HCT116 (cell line): ENCODE measurements at places on chromosomes 2 and 18.

GRCh38 chr2:18501156-18501555, 59.3 kb downstream of the RDH14 start:
- no peak for DNase-seq

DNA sequence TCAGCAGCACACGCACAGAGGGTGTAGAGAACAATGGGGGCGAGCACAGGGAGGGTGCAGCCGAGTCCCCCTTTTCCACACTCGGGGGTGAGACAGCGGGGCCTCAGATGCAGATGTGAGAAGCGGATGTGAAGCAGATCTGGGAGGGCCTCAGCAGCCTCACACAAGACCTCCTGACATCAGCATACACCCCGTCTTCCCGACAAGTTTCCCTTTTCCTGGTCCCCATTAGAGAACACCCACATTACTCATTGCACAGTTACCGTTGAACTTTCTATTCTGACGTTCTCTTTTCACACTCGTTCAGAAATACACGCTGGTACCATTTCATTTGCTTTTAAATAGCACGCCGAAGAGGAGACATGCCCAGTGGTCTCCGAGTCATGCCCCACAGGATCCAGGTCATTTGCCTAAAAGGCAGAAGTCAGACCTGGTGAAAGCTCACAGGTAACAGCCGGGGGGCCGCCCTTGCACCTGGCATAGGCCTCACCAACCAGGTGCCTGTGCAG, 129.5 kb upstream of the ID2 start:
- DNase-seq, result no peak

DNA sequence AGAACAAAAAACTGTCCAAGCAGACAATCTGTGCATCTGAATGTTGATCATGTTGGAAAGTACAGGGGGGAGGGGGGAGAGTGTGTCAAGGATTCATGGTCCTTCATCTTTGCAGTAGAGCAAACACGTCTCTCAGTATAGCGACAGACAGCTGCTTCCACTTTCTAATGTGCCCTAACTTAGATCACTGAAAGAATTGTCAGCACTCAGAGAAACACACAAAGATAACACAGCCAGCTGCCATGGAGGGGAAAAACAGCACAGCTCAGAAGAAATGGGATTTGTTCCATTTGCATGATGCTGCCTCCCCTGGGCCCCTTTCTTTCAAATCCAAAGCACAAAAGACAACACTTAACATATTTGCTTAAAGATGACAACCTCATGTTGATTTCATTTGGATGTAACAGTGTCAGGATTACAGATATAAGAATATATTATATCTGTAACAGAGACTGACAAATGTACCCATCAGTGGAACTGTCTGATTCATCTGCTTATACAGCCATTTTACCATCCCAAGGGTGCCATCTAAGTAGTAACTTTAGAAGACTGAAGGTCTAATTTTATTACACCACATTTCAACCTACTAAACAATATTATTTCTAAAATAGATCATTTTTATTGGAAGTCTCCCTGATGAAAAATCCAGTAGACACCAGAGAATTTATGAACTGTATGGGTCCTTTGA, 17.7 kb downstream of the FIGN start:
- no peak for DNase-seq

DNA sequence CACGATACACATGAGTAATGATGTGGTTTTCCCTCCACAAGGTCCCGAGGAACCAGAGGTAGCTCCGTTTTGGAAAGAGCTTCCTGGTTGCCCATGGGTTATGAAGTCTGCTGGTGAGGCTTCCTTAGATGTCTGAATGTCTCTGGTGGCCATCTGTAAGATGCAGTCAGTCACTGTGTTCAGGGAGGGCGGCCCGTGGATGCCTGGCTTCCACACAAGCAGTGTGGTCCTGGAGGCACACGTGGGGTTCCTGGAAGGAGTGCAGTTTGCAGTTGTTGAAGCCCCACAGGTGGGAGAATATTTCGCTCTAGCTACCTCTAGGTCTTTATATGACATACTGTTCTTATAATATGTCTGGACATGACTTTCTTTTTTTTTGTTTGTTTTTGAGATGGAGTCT, 209.0 kb downstream of the FAM210A start:
- DNase-seq, result no peak

- no peak for DNase-seq
Observed at GRCh38 chr18:37274309-37275236, 291.0 kb downstream of the CELF4 start.

DNA sequence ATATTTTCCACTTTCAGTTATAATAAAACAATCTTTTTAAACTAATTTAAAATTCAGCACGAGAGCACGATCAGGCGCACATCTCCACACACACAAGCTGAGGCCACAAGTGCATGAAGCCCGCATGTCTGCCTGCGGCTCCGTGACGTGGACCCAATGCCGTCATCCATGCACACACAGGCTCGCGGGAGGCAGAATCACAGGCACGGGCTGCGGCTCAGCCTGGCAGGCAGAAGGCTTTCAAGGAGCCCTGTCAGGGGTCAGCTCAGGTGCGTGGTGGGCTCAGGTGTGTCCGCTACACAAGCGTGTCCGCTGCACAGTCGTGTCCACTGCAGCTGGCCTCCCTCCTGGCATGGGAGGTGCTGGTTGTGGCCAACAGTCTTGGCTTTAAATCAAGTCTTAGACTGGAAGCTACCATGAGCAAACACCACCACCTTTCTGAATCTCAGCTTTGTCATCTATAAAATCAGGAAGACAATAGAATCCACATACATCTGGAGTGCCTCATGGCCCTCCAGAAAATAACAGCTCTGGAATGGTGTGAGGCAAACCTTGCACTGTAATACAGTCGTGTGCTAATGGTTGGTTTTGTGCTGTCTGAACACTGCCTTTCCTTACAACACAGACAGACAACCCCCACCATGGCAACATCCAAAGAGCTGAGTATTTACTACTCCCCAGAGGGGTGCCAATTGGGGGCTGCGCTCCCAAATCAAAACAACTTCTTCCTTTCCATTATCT, 210.1 kb downstream of the NDUFA10 start:
- no peak for DNase-seq

- DNase-seq, result no peak
Observed at GRCh38 chr2:239115616-239116015, 267.7 kb downstream of the TWIST2 start.

DNA sequence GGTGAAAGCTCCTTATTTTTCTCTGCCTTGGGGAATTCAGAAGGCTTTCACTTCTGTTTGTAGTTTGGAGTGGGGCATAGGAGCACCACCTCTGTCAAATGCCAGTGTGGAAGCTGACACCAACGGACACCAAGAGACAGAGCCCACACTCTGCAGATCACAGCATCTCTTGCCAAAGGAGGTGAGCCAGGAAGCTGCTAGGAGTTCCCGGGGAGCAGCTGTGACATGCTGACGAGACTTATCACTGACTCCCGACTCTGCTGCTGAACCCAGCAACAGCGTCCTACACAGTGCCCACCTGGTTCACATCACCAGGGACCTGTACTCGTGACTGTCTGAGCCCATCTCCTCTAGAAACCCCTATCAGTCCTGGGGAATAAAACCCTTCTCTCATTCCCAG, 8.1 kb downstream of the TEX51 start:
- DNase-seq, result no peak

GRCh38 chr2:9228088-9228751, 21.6 kb downstream of the ASAP2 start:
- no peak for DNase-seq

GRCh38 chr18:56593906-56594305, 44.5 kb downstream of the TXNL1 start:
- DNase-seq, result no peak

DNA sequence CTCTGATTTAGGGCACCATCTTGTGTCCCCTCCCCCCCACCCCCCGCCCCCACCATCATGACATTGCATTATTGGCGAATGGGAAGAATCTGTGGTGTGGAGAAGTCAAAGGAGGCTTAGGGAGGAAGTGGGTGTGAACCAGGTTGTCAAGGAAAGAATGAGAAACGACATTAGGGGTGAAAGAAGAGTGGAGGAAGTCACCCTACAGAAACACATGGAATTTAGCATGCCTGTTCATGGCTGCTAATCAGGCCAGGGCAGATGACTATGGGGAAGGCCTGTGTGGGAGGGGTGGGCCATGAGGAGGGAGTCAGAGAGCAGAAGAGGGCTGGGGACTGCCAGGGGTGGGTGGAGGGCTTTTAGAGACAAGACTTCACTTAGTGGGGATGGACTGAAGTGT, 81.6 kb downstream of the AOX1 start:
- DNase-seq, result no peak

DNA sequence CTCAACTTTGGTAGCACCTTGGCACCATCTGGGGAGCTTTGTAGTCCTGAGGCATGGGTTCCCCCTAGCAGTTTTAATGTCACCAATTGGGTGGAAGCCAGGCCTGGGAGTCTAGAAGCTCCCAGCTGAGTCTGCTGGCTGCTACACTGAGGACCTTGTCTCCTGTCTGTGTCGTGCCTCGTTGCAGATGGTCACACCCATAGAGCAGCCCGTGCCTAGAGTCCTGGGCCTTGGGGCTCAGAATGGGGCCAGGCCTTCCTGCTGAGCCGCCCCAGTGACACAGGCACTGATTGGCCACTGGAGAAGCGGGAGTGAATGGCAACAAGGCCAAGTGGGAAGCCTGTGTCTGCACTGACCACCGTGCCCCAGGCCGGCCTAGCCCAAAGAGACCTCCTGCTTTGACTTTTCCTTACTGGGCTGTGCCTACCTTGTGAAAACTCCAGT, 113.2 kb downstream of the SH3RF3 start:
- no peak for DNase-seq

GRCh38 chr2:26274058-26274613, 29.4 kb downstream of the HADHB start:
- no peak for DNase-seq

DNA sequence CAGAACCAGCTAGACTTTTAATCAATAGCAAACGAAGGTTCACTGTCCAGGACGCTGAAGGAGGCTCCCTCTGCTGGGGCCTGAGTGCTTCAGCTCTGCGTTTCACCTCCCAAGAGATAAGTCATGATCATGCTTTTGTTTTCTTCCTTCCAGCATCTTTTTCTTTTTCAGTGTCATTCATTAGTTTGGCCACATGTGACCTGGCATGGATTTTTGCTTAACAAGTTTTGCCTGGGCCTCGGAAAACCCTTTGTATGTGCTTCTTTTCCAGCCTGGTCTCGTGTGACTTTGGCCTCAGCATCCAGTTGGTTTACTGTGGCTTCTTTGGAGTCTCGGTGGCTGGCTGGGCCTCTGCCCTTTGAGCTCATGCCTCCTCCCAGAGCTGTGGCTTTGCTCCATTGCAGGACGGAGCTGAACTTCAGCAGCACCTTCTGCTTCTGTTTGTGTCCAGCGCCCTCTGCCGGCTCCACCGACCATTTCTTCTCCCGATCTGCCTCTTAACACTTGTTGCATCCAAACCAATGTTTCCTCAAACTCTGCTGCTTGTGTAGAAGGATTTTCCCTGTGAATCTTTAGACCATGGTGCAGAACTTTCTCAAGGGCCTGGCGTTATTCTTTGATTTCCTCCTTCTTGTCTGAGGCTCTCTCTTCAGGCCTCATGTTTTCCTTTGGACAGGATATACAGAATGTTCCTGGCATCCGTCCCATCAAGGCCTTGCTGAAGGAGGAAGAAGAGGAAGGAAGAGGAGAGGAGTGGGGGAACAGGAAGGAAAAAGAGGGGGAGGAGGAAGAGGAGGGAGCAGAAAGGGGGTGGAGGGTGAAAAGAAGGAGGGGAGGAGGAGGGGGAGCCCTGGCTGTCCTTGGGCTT, 23.6 kb upstream of the HES6 start:
- DNase-seq, result peak; percentile 73

DNA sequence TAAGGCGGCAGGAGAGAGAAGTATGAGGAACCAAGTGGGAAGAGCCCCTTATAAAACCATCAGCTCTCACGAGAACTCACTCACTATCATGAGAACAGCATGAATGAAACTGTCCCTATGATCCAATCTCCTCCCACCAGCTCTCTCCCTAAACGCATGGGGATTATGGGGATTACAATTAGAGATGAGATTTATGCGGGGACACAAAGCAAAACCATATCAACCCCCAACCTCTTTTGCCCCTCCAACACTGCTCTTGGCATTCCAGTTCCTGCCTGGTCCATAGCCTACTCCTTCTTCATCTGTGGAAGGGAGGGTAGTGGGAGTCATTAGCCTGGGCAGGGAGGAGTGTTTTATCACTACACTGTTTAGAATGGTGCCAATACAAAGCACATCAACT, 1.4 kb upstream of the EHD3 start:
- no peak for DNase-seq

GRCh38 chr2:25707927-25708590, 34.7 kb upstream of the DTNB start:
- DNase-seq, result no peak

DNA sequence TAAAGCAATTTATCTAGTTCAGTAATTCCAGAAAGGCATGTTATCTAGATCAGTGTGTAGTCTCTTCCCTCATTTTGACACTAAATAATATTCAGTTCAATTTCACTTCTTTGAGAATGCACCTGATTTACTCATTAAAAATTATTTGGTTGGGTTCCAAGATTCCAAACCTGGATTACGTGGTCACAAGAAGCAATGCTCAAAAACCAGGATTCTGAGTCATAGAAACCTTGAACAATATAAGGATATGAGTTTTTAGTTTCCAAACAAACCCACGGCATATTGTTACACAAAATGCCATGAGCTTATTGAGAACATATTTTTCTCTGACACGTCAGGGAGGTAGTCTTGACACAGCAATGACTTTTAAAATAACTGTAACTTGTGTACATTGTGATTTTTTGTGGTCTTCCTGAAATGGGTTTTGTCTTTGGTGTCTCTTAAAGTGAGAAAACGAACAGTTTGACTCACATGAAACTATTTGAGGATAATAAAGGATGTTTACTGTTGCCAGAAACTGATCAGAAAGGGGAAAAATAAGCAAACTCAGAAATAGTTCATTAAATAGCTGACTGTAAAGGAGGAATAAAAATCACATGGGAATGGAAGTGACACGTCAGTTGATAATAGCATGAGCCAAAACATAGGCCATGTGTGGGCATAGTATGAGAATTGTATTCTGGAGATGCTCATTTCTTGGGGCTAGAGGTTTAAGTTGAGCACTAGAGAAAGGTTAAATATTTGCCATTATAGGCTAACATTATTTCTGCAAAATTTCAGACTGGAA, 617.7 kb upstream of the CDH2 start:
- DNase-seq, result no peak
